ENCODE measurements at places on chromosomes 3 and 15. TPM values are rescaled to one million over a fixed set of nuclear protein-coding genes. Genes with fewer than 3 reads are reported as not detected.

TM4SF1 gene
- 2.3 TPM for total RNA-seq

PLSCR5 gene
- not detected for total RNA-seq

SMCO1 gene
- total RNA-seq, result not detected

USP50 gene
- 0.47 TPM for total RNA-seq

PRR23A gene
- not detected for total RNA-seq

GCNT3 gene
- total RNA-seq, result 5.6 TPM

GRK7 gene
- not detected for total RNA-seq

DNA sequence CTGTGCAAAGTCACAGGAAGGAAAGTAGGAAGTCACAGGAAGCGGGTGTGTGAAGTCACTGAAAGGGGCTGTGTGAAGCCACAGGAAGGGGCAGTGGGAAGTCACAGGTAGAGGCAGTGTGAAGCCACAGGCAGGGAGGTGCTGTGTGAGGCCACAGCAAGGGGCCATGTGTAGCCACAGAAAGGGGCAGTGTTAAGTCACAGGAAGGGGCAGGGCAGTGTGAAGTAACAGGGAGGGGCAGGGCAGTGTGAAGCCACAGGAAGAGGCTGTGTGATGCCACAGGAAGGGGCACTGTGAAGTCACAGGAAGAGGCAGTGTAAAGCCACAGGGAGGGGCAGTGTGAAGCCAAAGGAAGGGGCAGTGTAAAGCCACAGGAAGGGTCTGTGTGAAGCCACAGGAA is 36.5 kb downstream of the GASK1A start:
- H3K4me1 ChIP-seq, result peaks cover 2% of the 10 kb centered on the region
- H3K36me3 ChIP-seq, result no peaks in the 10 kb centered on the region
- DNase-seq, result no peak

DNA sequence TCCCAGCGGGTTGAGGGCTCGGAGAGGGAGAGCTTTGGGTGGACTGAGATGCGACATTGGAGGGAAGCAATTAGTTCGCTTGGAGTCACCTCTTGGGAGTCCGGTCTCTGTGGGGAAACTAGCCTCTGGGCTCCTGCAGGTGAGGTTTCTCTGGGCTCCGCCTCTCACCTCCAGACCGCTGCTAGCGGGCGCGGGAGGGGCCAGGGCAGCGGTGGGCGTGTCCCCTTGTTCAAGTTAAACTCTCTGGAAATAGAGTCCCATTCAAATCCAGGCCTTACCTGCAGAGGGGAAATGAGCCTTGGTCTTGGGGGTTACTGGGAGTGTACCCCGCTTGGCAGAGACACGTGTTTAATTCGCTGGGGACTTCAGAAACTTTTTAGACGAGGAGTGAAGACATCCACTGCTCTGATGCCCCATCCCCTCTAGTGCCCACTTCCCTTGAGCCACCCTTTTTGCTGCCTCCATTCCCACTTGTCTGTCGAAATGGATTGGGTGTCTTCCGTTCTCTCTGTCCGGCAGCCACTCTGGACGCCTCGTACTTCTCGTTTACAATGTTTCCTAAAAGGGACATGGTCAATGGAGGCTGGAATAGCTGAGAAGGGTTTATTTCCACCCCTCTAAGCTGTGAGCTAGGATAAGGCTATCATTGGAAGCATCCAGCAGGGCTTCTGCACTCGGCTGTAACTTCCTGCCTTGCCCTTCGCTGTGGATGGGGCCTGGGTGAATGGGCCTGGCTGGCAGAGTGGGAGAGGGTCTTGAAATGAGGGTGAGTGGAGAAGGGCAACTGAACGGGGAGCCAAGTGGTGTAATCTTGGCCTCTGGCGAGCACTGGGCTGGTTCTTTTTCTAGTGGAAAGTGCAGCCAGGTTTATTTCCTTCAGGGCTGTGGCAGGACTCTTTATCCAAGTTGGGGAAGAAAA is 1.1 kb downstream of the MITF start:
- peak overlapping the region; percentile 88 for H3K4me3 ChIP-seq
- peaks cover 11% of the 10 kb centered on the region for H3K4me1 ChIP-seq
- peak; percentile 53 for DNase-seq
- H3K27me3 ChIP-seq, result peaks cover 35% of the 10 kb centered on the region
- peak overlapping the region; percentile 34 for H3K27ac ChIP-seq
- no peaks in the 10 kb centered on the region for H3K36me3 ChIP-seq

DNA sequence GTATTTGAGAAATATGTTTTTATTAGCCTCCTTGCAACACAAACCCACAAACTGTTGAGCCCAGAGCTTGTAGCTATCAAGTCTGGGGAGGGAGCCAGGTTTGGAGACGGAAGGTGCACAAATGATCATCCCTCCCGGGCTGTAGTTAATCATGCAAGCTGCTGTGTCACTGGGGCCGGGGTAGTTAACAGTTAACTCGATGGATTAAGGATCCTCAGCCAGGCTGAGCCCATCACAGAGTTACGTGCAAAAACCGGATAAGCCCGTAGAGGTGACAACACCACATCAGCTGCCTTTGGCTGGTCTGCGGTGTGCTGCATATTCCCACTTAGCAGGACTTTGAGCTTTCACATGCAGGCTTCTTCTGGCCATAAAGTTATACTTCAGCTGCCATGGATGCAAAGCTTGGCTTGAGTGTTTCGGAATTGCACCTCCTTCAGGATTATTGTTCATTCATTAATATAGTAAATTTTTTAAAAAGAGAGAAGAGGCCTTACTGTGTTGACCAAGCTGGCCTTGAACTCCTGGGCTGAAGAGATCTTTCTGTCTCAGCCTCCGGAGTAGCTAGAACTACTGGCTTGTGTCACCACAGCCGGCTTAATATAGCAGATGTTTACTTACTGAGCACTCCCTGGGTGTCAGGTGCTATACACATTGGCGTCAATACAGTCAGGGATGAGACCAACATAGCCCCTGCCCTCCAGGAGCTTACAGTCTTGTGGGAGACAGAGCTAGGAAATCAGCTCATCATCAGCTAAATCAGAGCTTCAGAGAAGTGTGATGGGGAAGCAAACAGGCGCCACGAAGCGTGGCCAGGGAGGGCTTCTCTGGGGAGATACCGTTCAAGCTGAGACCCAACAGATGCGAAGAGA is 226.8 kb upstream of the BHLHE40 start:
- H3K4me1 ChIP-seq, result peaks cover 21% of the 10 kb centered on the region
- no peaks in the 10 kb centered on the region for H3K36me3 ChIP-seq
- H3K4me3 ChIP-seq, result no peak overlapping the region
- H3K27me3 ChIP-seq, result peaks cover 11% of the 10 kb centered on the region

- no peak for DNase-seq
- peaks cover 37% of the 10 kb centered on the region for H3K4me1 ChIP-seq
- no peaks in the 10 kb centered on the region for H3K27me3 ChIP-seq
- H3K4me3 ChIP-seq, result no peak overlapping the region
- H3K27ac ChIP-seq, result peak overlapping the region; percentile 41
Observed at GRCh38 chr15:67152429-67152828, 87.0 kb downstream of the SMAD3 start.
